ENCODE measurements at places on chromosomes 7 and 10.

DNA sequence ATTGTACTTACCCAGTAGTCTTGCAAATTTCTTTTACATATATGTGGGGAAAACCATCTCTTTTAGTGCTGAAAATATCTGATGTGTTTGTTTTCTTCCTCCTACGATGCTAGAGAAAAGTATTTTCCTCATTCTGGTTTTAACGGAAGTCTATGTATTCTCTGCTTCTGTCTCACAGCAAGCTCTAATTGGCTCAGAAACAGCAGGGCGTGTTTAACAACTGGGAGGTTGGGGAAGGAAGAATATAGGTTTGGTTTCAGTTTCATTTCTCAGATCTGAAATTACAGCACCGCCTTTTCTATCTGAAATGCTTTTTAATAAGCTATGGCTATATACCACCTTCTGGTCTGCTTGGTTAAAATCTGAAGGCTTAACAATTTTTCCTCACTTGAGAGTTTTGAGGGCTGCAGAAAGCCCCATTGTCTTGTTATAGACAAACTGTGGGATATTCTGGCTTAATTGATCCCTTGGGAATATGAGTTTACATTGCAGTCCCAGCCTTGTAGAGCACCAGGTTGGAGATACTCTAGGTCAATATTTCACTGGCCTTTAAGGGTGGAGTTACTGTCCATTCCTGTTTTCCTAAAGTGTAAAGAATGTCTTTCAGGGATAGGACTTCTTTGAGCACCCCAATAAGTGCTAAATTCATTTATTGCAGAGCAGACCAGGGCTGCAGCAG is at the start of gene SAMD9:
TSS of gene SAMD9 (minus strand) at position 128 of the 679 bp plus-strand sequence. CDS start 11,882 bp downstream, outside the sequence.
- DNase-seq = peak; percentile 16

- DNase-seq = no peak
These were observed 41.9 kb downstream of the TAS2R41 start for GRCh38 chr7:143519411-143520131.

- DNase-seq = no peak
These were observed 1.7 kb downstream of the TWNK start for GRCh38 chr10:100989088-100989487.

- no peak for DNase-seq
These were observed 93.5 kb downstream of the NRP1 start for GRCh38 chr10:33240931-33241330.

- DNase-seq = no peak
These were observed 8.5 kb upstream of the KNDC1 start for GRCh38 chr10:133151543-133151972.

All from activated effector memory CD4-positive, alpha-beta T cell treated with Interleukin-2 at 50 U/mL for 16 hours (primary cell).